ENCODE measurements at places on chromosomes 5 and 9. TPM values are rescaled to one million over a fixed set of nuclear protein-coding genes. Genes with fewer than 3 reads are reported as not detected.

Gene FABP6
- not detected for total RNA-seq

Gene HMMR
- 4.0 TPM for total RNA-seq

DNA sequence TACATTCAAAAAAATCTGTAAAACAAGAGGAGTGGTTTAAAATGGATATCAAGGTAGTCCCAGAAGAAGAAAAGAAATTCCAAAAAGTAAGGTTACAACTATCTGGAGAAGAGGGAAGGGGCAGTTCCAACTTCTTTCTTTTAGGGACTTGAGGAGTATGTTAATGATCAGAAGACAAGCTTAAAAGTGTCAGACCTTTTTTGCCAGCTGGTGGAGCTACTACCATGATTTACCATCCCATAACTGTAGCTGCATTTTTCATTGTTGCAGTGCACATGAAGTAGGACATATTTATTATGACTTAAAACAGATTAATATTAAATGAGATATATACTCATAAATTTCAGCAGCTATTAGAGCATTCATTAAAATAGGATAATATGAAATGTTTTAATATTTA lies 158.5 kb upstream of the RGS7BP start:
- no peak for DNase-seq

Gene DTWD2
- total RNA-seq: 5.3 TPM

DNA sequence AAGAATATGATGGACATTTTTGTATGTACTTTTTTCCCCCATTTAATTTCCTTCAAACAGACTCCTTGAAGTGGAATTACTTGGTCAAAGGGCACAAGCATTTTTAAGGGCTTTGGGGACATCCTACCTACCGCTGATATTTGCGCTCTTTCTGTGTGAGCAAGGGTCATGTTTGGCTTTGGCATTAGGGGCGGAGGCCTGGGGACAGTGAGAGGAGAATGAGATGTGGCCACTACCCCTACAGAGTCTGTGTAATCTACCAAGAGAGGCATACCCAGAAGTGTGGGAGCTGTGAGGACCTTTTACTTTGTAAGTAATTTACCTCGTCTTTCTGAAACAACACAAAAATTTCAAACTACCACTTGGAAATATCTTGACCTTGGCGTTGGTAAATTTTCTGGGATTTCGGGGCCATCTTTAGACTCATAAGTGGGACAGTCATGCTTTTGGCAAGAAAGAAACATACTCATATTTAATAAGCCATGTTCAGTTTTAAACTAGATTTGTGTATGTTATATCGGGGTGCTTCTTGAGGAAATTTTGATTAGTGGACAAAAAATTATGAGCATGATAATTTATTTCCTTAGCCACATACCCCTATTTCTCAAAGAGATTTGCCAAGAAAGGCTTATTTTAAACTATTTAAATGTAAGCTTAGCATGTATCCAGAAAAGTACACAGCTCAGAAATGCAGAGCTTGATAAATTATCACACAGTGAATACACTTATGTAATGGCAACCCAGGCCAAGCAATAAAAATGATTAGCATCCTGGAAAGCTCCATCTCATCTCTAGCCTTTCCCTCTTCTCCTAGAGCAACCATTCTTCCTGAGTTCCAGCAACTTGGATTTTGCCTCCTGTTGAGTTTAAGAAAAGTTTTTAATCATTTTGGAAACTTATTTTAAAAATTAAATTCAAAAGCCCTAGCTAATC lies 63.6 kb downstream of the ARHGAP26 start:
- no peak for DNase-seq

Gene CKMT2
- 0.18 TPM for total RNA-seq

Gene SARDH
- total RNA-seq: 3.7 TPM

Gene PHF24
- 0.16 TPM for total RNA-seq

Gene EDIL3
- total RNA-seq: 226 TPM

DNA sequence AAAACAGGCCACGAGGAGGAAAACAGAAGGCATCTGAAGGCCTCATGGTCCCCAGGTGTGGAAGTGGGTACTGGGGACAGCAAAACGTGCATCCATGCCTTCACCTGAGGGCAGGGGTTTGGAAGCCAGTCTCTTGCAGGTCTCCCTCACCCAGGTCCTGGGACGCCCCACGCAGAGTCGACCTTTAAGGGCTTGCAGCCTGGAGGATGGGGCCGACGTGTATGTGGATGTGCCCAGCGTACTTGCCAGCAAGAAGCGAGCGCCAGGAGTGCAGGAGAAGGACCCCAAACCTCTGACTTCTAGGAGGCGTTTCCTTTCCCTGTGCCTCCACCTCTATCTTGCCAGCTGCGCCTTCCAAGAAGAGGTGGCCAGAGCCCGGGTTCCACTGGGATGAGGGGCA lies 65.9 kb downstream of the OTULIN start:
- no peak for DNase-seq

DNA sequence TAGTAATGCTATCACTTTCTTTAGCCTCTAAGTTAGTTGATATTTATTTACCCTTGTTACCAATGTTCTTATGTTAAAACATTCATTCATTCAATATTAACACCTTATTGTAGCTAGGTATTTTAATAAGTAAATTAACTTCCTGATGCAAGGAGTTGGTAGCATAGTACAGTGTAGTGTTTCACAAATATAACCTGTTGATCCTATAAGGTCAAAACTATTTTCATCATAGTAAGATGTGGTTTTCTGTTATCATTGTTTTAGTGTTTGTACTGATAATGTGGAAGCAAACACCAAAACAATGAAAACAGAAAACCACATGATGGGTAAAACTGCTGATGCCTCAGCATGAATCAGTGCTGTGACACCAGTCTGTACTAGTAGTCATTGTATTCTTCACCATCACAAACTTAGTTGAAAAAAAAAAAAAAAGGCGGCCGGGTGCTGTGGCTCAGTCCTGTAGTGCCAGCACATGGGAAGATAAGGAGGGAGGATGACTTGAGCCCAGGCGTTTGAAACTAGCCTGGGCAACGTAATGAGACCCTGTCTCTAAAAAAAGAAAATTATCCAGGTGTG lies 36.5 kb downstream of the ZCCHC7 start:
- peak; percentile 16 for DNase-seq

DNA sequence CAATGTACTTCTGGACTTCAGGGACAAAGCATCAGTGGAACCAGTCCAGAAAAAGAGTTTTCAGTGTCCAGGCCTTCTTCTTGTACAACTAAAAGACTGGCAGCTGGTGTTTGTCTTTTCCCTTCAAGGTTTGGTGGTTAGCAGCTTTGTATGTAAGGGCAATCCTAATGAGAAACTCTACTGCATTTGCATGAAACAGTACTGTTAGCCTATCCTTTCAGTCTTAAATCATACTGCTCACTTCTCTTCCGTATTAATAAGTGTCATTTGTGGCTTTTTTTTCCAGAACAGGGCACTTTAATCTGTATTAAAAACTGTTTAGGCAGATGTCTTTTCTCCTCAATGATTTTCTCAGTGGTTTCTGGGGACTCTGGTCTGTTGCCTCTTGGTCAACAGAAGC lies 48.9 kb downstream of the FAM174A start:
- no peak for DNase-seq

Gene NEUROG1
- total RNA-seq: not detected

Gene C1QTNF3
- 0.95 TPM for total RNA-seq

Gene FBP2
- not detected for total RNA-seq

Gene PCDHA6
- 2.7 TPM for total RNA-seq

Gene SLC36A3
- not detected for total RNA-seq

DNA sequence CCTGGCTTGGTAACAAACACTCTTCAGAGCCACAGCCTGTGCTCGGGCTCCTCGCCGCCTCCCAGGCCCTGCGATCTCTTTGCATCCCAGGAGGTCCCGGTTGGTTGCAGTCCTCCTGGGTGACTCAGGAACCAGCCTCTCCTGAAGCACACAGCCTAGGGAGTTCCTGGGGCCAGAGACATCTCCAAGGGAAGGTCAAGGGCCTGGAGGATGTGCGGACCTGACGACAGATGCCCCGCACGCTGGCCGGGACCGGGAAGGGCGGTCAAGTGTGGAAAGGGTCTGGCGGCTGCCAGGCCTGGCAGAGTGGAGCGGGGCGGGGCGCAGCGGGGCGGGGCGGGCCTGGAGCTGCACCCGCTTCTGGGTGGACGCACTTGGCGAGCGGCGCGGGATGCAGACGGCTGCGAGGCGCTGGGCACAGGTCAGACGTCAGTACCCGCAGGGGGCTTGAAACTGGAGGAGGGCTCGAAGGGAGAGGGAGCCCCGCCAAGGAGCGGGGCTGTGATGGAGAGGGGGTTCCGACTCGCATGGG lies 45.0 kb upstream of the PRSS3 start:
- DNase-seq: no peak

DNA sequence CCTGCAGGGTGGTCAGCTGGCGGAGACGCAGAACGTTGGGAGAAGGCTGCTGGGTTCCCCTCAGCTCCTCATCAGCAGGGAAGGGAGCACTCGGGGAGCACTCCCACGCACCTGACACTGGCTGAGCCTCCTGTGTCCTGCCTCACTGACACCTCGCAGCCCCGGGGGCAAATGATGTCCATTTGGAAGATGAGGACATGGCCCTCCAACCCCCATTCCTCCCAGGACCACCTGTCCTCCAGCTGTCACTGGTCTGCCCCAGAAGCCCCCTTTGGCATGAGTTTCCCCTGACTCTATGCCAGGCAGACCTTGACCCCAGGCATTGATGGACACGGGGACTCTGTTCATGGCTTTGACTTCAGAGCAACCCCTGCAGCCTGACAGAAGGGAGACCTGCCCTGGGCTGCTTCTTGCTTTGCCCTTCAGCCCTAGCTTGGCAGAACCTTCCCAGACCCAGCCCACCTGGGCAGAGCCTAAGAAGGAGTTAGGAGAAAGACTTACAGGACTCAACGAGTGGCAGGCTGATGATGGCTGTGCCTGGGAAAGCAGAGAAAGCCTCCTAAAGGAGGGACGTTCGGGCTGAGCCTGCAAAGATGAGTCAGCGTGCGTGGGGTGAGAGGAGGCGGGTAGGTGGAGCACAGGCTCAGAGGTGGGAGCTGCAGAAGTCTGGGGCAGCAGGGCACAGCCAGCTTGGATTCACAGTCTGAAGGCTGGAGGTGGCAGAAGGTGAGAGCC lies 90.6 kb downstream of the LMX1B start:
- DNase-seq: peak; percentile 47

DNA sequence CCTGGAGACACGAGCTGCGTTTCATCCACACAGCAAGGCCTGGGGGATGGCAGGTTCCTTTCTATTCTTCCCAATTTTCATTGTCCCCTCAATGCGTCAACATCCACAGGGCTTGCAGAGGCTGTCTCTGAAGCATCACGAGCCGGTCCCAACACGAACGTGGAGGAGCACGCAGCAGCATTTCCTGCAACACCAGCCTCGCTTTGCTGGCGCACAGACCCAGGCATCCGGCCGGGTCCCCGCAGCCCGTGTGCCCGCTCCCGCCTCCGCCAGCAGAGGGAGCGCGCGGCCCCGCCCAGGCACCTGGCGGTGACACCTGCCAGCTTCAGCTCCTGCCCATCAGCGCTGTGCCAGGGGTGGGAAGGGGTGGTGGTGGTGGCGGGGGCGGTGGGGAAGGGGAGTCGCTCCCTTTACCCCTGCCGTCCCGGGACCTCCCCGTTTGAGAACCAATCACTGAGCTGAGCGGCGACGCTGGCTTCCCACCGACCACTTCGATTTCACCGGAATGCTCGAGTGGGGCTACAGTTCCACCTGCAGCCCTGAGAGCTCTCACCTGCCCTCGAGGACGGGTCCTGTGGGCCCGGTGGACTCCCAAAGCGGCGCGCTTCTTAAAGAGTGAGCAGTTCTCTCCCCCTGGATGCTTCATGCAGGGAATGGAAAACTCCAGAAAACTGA lies 464.5 kb downstream of the ICE1 start:
- DNase-seq: no peak

Gene CPLANE1
- 21.4 TPM for total RNA-seq

Gene TRIP13
- 8.5 TPM for total RNA-seq

Gene UTP15
- 23.7 TPM for total RNA-seq

Gene SPATA31C1
- not detected for total RNA-seq

Gene TAF11L5
- not detected for total RNA-seq

Gene IL4
- not detected for total RNA-seq

DNA sequence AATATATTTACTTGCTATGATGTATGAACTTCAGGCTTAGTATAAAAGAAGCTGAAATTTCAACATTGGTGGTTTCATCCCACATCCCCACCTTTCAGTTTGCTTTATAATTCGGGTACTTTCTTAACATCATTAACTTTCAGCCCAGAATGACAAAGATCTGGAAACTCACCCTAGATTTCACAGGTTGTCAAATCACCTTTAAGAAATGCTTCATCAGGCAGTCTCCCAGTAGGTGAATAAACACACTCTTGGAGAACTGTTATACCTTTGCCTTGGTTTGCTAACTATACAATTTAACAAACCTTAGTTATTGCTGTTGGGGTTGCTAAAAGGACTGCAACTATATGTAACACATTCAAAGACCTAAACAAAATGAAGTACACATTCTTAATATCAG lies 54.4 kb downstream of the MLANA start:
- no peak for DNase-seq

DNA sequence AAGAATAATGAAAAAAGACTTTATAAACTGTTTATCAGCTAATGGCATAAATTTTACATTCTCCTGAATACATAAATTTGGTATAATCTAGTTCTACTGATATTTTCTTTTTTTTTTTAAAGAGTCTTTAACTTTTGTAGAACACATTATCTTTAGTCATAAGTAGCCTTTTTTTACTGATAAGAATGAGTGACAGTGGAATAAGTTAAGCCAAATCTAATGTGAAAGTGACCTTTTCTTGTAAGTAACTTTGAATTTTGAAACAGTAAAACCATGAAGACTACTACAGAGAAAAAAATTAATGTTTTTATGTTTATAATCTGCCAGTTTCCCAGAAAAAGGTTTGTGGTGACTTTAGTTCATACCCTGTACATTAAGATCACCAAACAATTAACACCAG lies 13.7 kb downstream of the CEP78 start:
- no peak for DNase-seq

- no peak for DNase-seq
Measured at GRCh38 chr5:107597247-107597646, 73.5 kb downstream of the EFNA5 start.

- peak; percentile 20 for DNase-seq
Measured at GRCh38 chr5:115962565-115963402, 509 bp downstream of the LVRN start.

- peak; percentile 59 for DNase-seq
Measured at GRCh38 chr5:169694091-169694625, 57.1 kb downstream of the DOCK2 start.

Gene DNM1
- 29.7 TPM for total RNA-seq

DNA sequence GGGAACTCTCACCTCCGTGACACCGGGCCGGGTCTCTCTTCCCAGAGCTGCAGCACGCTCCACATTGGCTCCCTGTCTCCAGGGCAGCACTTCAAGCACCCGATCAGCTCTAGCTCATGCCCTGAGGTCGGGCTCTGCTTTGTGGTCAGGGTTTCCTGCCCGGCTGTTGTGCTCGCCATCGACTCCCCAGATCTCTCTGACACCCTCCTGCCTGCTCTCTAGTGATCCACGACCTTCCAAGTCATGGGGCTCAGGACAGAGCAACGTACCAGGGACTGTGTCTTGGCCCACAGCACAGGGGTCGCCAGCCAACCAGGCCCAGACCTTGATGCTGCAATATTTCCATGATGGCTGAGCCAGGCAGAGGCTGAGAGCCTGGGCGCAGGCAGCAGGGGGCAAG lies 45.1 kb downstream of the PRRT1B start:
- DNase-seq: no peak

GRCh38 chr5:22596404-22596970 lies 256.7 kb downstream of the CDH12 start:
- DNase-seq: peak; percentile 80

Gene CAAP1
- 16.7 TPM for total RNA-seq

Measured in astrocyte (in vitro differentiated cells and primary cell).